ENCODE measurements at places on chromosomes 2 and 18.

DNA sequence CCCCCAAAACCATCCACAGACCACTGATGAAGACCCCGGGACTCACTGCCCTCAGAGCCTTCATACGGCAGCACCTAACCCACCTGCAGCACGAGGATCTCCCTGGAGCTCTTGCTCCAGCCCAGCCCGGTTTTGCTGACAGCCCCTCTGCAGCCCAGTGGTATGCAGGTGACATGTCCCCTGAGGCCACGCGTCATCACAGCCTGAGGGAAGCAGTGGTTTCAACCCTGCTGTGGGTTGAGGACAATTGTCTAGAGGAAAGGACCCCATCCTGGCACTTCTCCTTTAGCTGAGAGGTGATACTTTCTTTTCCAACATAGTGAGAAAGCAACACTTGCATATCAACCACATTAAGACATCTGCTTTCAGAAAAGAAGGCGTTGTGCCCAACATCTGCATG, 134.0 kb downstream of the SEPTIN10 start:
- no peak for DNase-seq

DNA sequence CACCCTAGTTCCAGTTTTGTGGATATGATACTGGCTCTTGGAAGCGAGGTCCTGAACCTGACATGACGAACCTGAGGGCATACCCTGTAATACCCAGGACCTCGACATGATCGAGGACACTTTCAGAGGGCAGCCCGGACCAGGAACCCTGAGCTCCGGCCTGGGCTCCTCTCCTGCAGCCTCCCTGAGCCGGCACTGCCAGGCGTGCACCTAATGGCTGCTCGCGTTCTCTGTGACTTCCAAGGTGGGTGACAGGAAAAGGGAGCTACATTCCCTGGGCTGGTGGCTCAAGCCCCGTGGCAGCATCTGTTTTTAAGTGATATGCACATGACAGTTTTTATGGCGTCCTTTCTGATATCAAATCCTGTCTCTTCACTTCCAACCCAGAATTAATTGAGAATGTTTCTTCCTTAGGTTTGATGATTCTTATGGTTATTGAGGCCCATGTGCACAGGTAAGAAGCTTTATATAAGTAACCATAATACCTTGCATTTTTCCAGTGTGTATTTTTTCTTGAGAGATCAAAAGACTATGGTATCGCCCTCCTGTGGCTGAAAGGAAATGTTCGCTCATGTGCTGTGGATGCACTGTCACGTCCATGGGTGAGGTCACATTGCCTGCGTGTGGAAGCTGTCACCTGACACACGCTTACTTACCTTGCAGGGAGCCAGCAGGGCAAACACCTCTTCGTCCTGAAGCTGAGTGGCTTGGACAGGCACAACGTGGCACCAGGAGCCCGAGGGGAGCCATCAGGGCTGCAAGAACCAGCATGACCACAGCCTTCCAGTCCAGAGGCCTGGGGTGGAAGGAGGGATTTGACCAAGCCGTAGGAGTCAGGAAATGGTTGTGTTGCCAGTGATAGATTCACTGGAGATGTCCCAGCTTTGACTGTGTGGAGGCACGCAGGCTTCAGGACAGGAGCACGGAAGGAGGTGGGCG, 367.4 kb upstream of the MYT1L start:
- no peak for DNase-seq

DNA sequence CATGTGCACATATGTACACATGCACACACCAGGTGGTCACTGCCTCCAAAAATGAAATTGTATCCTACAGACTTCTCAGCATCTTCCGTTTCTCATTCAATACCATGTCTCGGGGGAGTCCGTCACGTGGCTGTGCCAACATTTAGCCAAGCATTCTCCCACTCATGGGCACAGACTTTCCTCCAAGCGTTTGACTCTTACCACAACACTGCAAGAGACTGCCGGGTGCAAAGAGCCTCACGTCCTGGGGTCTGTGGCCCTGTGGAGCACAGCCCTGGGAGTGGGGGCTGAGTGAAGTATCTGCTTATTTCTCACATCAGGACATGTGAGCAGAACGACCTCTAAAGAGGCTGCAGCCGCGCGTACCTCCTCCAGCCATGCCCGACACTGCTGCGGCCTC, 28.0 kb downstream of the HDAC4 start:
- DNase-seq = no peak

DNA sequence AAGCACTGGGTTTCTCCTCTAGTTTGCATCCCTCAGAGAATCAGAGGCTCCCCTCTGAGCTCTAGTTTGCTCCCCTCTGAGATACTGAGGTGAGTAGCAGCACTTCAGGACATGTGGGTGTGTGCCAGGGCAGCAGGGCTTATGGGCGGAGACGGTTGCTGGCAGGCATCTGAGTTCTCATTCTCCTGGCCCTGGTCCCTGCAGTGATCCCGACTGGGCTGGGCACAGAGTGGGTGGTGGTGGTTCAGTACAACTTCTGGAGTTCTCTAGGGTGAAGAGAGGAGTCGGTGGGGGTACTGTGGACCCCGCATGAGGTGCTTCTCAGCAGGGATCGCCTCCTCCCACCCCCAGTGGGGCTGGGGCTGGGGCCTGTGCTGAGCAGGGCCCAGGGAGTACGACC, 47.9 kb downstream of the BOLA3 start:
- no peak for DNase-seq

- no peak for DNase-seq
These were observed 4.4 kb downstream of the ACTG2 start for GRCh38 chr2:73897240-73897583.

- DNase-seq = no peak
These were observed 644 bp upstream of the QPCT start for GRCh38 chr2:37343537-37344434.

GRCh38 chr18:49561289-49562193, at the start of gene LIPG:
Gene LIPG (plus strand): TSS chr18:49562057. CDS start chr18:49562309, 252 bp downstream.
- DNase-seq = peak; percentile 15

DNA sequence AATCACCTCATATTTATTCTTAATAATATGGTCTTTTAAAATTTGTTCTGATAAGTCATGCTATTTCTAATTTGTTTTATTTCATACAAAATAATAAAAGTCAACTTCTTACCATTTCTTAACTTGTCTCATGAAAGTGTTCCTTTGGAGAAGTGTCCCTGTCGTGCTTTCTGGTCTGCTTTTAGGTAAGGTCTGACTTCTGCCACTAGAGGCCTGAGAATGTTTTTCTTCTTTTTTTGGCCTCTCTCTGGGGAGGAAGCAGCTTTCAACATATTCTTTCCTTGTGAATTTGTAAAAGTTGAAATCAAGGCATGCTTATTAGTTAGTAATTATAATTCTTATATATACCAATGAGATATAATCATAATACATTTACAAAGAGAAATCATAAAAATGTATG, 39.4 kb downstream of the MAP2 start:
- no peak for DNase-seq

- no peak for DNase-seq
These were observed 239.0 kb downstream of the TMX3 start for GRCh38 chr18:68475883-68476282.
